ENCODE measurements at places on chromosomes 5 and 9. TPM values are rescaled to one million over a fixed set of nuclear protein-coding genes. Genes with fewer than 3 reads are reported as not detected.

- no peak overlapping the region for H3K27ac ChIP-seq
- DNase-seq = no peak
- H3K4me3 ChIP-seq = no peak overlapping the region
- no peaks in the 10 kb centered on the region for H3K27me3 ChIP-seq
These were observed 551.6 kb upstream of the C9orf72 start for GRCh38 chr9:28124917-28125316.

NPR2 gene
- 17.7 TPM for total RNA-seq

GRCh38 chr9:124771867-124772679 is 962 bp upstream of the NR6A1 start:
- no peaks in the 10 kb centered on the region for H3K36me3 ChIP-seq
- peaks cover 36% of the 10 kb centered on the region for H3K4me1 ChIP-seq
- peak overlapping the region; percentile 97 for H3K4me3 ChIP-seq
- no peak for DNase-seq
- peak overlapping the region; percentile 78 for H3K27ac ChIP-seq

SH3GLB2 gene
- 41.3 TPM for total RNA-seq

DNA sequence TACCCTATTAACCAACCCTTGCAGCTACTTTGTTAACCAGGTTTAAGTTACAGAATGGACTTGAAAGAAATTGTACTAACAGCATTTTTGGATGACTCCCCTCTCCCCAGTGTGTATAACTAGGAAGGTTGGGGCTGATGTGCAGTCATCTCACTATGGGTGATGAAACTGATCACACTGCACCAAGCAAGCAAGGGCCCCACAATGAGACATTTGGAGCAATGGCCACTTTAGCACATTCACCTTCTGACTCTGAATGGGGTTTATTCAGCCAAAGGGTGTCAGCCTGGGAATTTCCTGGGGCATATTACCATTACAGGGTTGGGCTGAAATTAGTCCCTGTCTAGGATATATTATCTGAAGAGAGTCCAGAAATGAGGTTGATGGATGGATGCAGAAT is 18.7 kb upstream of the CYFIP2 start:
- no peak overlapping the region for H3K4me3 ChIP-seq
- no peaks in the 10 kb centered on the region for H3K27me3 ChIP-seq
- H3K4me1 ChIP-seq = no peaks in the 10 kb centered on the region
- H3K36me3 ChIP-seq = no peaks in the 10 kb centered on the region

ZDHHC11B gene
- total RNA-seq = 7.5 TPM

Measured in right atrium auricular region (tissue), 2 donors.